ENCODE measurements at places on chromosomes 7 and 10. TPM values are rescaled to one million over a fixed set of nuclear protein-coding genes. Genes with fewer than 3 reads are reported as not detected.

- no peaks in the 10 kb centered on the region for H3K27me3 ChIP-seq
- no peaks in the 10 kb centered on the region for H3K4me1 ChIP-seq
- H3K36me3 ChIP-seq, result no peaks in the 10 kb centered on the region
These were observed 47.2 kb downstream of the VAX1 start for GRCh38 chr10:117090834-117091233.

DNA sequence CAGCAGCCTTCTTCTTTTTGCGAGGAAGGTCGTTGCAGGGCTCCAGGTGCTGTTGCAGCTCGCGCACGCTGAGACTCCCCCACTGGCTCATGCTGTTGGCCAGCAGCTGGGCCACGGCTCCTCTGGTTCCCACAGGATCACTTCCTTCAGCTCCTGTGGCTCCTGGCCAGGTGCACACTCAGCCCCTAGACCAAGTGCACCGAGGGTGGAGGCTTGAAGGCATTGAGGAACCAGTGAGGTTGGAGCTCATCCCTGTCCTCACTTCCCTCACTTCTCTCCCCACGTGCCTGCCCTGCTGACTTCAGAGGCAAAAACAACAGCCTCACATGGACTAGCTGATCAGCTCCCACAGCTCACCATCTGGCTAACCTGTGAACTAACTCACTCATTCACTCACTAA lies 46.2 kb upstream of the ADRB1 start:
- no peaks in the 10 kb centered on the region for H3K36me3 ChIP-seq
- peaks cover 5% of the 10 kb centered on the region for H3K4me1 ChIP-seq
- peaks cover 4% of the 10 kb centered on the region for H3K27me3 ChIP-seq
- no peak overlapping the region for H3K4me3 ChIP-seq
- no peak overlapping the region for H3K27ac ChIP-seq
- DNase-seq, result no peak

DNA sequence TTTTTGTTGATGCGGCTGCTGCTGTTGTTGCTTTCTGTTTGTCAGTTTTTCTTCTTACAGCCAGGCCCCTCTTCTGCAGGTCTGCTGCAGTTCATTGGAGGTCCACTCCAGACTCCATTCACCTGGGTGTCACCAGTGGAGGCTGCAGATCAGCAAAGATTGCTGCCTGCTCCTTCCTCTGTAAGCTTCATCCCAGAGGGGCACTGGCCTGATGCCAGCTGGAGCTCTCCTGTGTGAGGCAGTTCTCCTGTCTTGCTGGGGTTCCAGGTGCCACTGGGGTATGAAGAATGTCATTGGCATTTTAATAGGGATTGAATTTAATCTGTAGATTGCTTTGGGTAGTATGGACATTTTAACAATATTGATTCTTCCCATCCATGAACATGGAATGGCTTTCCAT lies 308.5 kb upstream of the MEOX2 start:
- no peaks in the 10 kb centered on the region for H3K4me1 ChIP-seq
- no peaks in the 10 kb centered on the region for H3K36me3 ChIP-seq
- H3K27me3 ChIP-seq, result no peaks in the 10 kb centered on the region
- no peak overlapping the region for H3K27ac ChIP-seq
- no peak overlapping the region for H3K4me3 ChIP-seq

DNA sequence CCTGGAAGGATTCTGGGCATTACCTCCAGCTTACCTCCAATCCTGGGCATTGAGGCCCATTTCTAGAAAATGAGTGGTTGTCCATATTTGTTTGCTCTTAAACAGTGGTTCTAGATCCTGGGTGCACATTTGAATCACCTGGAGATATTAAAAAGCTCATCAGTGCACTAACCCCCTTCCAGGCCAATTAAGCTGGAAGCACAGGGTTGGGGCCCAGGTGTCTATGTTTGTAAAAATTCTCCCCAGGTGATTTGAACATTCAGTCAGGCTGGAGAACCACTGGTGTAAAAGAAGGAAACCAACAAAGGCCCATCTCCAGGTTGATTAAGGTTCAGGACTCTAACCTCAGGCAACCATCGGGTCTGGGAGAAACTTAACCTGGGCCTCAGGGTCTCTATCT lies 102.6 kb upstream of the NANOS1 start:
- no peaks in the 10 kb centered on the region for H3K27me3 ChIP-seq
- no peak overlapping the region for H3K4me3 ChIP-seq
- DNase-seq, result no peak
- H3K36me3 ChIP-seq, result no peaks in the 10 kb centered on the region
- no peak overlapping the region for H3K27ac ChIP-seq

- no peaks in the 10 kb centered on the region for H3K27me3 ChIP-seq
- no peaks in the 10 kb centered on the region for H3K4me1 ChIP-seq
- no peaks in the 10 kb centered on the region for H3K36me3 ChIP-seq
- DNase-seq, result no peak
- H3K4me3 ChIP-seq, result no peak overlapping the region
- no peak overlapping the region for H3K27ac ChIP-seq
These were observed 377.6 kb downstream of the PHTF2 start for GRCh38 chr7:78176171-78176570.

GRCh38 chr7:24346129-24346528 lies 62.1 kb downstream of the NPY start:
- no peaks in the 10 kb centered on the region for H3K36me3 ChIP-seq
- H3K27me3 ChIP-seq, result no peaks in the 10 kb centered on the region
- no peak for DNase-seq
- H3K4me3 ChIP-seq, result no peak overlapping the region

DNA sequence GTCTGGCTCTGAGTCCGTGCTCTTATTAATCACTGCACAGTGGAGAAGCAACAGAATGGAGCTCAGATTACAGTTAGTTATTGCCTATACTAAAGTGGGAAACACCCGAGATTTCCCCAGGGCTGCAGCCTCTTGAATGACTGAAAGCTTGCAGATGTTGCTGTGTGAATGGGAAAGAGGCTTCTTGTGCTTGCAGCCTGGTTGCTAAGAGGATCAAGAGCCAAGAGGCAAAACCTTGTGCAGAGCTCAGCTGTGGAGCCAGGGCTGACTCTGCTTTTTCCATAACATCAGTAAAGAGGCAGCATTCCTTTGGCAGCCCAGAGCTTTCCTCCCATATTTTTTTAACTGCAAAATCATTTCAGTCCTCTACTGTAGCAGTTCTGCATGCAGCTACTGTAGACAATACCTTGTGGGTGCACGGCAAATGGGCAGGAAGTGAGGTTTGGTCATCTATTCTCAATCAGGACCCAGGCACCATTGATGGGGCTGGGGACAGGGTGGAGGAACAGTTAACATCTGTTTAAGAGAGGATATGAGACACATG lies 86.5 kb downstream of the RALA start:
- H3K36me3 ChIP-seq, result no peaks in the 10 kb centered on the region
- no peaks in the 10 kb centered on the region for H3K4me1 ChIP-seq
- no peak for DNase-seq
- no peak overlapping the region for H3K4me3 ChIP-seq

DNA sequence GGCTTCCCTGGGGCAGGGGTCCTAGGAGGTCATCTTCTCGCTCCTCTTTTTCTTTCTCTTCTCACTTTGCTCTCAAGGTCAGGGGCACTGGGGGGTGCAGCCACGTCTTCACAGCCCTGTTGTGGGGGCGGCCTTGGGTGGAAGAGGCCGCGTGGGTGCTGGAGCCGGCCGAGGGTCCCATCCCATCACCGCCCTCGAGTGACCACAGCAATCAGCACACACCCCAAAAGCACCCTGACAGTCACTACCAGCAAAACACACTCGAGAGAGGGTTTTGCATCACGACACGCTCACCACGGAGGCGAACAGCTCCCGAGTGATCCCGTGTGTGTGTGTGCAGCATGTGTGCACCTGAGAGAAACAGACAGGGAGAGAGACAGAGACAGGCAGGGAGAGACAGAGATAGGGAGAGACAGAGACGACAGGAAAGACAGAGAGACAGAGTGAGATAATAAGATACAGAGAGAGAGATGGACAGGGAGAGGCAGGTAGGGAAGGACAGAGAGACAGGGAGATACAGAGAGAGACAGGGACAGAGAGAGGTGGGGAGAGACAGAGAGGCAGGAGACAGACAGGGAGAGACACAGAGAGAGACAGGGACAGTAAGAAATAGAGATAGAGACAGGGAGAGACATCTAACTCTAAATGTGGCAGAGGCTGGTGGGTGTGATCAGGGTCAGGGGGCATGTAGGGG lies 100.9 kb downstream of the WDR37 start:
- H3K27ac ChIP-seq, result no peak overlapping the region
- H3K36me3 ChIP-seq, result no peaks in the 10 kb centered on the region
- no peak overlapping the region for H3K4me3 ChIP-seq
- no peaks in the 10 kb centered on the region for H3K27me3 ChIP-seq

GRCh38 chr7:108415084-108415483 lies 41.2 kb downstream of the NRCAM start:
- no peaks in the 10 kb centered on the region for H3K4me1 ChIP-seq
- no peaks in the 10 kb centered on the region for H3K27me3 ChIP-seq
- no peak for DNase-seq
- H3K27ac ChIP-seq, result no peak overlapping the region
- no peaks in the 10 kb centered on the region for H3K36me3 ChIP-seq

DNA sequence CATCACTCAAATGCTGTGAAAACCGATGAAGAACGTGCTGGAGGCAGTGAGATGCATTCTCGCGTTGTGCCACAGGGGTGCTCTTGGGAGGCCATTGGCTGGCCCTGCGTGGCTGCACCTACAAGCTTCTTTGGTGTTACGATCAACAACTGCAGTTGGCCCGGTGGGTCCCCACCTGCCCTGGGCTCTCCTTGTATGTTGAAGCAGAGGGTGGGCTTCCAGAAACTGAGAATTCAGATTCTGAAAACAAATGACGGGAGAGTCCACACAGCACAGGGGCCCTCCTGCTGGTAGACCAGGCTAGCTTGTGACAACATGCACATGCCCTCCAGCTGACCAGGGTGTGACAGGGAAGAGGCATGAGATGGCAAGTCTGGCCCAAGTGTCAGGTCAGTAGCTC lies 23.7 kb upstream of the DDC start:
- H3K36me3 ChIP-seq, result no peaks in the 10 kb centered on the region
- no peaks in the 10 kb centered on the region for H3K4me1 ChIP-seq
- no peak overlapping the region for H3K27ac ChIP-seq
- no peak for DNase-seq
- H3K4me3 ChIP-seq, result no peak overlapping the region

DNA sequence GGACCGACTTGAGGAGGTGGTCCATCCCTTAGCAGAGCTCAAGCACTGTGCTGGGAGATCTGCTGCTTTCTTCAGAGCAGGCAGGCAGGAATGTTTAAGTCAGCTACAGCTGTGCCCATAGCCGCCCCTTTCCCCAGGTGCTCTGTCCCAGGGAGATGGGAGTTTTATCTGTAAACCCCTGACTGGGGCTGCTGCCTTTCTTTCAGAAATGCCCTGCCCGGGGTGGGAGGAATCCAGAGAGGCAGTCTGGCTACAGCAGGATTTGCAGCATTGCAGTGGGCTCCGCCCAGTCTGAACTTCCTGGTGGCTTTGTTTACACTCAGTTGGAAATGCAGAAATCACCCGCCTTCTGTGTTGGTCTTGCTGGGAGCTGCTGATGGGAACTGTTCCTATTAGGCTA lies 51.2 kb upstream of the SEMA3A start:
- no peak for DNase-seq
- H3K27me3 ChIP-seq, result no peaks in the 10 kb centered on the region
- no peaks in the 10 kb centered on the region for H3K36me3 ChIP-seq
- H3K27ac ChIP-seq, result no peak overlapping the region

- peak overlapping the region; percentile 8 for H3K4me3 ChIP-seq
- peaks cover 53% of the 10 kb centered on the region for H3K4me1 ChIP-seq
- DNase-seq, result peak; percentile 36
These were observed 14.7 kb downstream of the SEC24C start for GRCh38 chr10:73758704-73759511.

DNA sequence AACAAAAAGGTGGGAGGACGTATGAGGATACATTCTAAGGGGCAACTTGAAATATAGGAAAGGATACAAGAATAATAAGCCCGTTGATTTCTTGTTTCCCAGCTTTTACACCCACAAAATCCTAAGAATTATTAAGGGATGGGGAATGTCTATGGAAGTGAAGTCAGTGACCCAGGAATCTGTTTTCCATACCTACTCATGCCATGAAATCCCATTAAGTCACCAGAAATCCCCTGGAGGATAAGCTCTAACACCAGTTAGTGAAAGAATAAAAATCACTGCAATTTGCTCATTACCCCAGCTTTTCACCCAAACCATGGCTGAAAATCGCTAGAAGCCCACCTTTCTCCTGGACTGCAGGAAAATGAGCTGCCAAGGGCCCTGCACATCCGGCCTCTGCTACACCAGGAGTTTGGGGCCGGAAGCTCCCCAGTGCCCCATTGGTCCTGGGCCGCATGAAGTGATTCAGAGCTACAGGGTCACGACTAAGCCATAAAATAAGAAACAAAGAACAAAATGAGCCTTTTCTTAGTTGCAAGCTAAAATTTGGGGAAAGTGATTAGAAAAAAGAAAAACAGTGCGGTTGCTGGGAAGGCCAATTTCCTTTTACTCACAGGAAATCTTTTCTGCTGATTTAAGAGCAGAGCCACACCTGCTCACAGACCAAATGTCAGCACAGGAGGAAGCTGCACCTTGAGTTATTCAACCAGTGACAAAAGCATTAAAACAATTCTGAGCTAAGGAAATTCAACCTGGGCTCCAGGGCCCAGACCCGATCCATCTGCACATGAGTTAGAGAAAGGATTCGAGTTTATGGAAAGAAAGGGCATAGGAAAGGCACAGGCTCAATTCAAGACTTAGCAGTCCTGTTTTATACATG lies 40.3 kb downstream of the HIPK2 start:
- H3K27me3 ChIP-seq, result no peaks in the 10 kb centered on the region
- no peaks in the 10 kb centered on the region for H3K36me3 ChIP-seq
- H3K4me1 ChIP-seq, result peaks cover 29% of the 10 kb centered on the region
- DNase-seq, result no peak
- H3K4me3 ChIP-seq, result no peak overlapping the region

DNA sequence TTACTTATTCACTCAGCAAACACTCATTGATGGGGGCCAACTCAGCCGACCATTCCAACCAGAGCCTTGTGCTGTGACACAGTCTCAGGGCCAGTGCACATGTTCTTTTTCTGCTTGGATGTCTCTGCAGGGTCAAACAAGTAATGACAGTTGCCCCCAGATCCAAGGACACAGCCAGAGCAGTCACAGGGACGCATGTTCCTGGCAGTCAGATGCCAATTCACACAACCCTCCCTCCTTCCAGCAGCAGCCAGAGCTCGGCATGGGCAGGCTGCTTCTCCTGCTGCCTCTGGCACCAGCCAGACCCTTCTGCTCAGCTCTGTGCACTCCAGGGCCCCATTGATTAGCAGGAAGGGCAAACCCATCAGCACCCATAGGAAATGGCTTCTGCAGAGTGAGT lies 20.3 kb downstream of the DRGX start:
- no peaks in the 10 kb centered on the region for H3K4me1 ChIP-seq
- H3K4me3 ChIP-seq, result no peak overlapping the region
- DNase-seq, result no peak
- H3K27me3 ChIP-seq, result no peaks in the 10 kb centered on the region
- H3K36me3 ChIP-seq, result no peaks in the 10 kb centered on the region

GRCh38 chr10:72904806-72905205 lies 11.3 kb downstream of the OIT3 start:
- H3K4me1 ChIP-seq, result no peaks in the 10 kb centered on the region
- no peak overlapping the region for H3K4me3 ChIP-seq
- H3K27ac ChIP-seq, result peak overlapping the region; percentile 43
- no peaks in the 10 kb centered on the region for H3K27me3 ChIP-seq

The NUTM2B gene
- 0.50 TPM for total RNA-seq

The CNTNAP2 gene
- not detected for total RNA-seq

The ADARB2 gene
- total RNA-seq, result not detected

The CLDN4 gene
- total RNA-seq, result 0.15 TPM

The NCAPG2 gene
- total RNA-seq, result 75.5 TPM

The KCNIP2 gene
- 1.0 TPM for total RNA-seq

The EZH2 gene
- total RNA-seq, result 125 TPM

The LRRTM3 gene
- total RNA-seq, result not detected

The WDFY4 gene
- 0.20 TPM for total RNA-seq

The DGKI gene
- total RNA-seq, result 1.4 TPM

The ZNF727 gene
- not detected for total RNA-seq

The RBP3 gene
- not detected for total RNA-seq

The SFRP4 gene
- not detected for total RNA-seq

The KAT6B gene
- 21.8 TPM for total RNA-seq

The FAM13C gene
- not detected for total RNA-seq
